ENCODE measurements at places on chromosomes 11 and 22.

DNA sequence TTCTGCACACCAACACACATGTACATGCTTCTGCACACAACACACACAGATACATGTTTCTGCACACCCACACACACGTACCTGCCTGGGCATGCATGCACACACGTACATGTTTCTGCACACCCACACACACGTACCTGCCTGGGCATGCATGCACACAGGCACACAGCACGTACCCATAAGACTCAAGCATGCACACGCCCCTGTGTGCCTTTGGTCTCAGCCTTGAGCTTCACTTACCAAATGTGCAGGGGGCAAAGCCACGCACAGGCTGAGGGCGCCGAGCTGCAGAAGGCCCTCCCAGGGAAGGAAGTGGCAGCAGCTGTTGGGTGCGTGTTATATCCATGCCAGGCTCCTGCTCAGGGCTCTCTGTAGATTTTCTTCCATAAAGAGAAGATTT is 34.7 kb upstream of the SMIM38 start:
- no peak for DNase-seq

DNA sequence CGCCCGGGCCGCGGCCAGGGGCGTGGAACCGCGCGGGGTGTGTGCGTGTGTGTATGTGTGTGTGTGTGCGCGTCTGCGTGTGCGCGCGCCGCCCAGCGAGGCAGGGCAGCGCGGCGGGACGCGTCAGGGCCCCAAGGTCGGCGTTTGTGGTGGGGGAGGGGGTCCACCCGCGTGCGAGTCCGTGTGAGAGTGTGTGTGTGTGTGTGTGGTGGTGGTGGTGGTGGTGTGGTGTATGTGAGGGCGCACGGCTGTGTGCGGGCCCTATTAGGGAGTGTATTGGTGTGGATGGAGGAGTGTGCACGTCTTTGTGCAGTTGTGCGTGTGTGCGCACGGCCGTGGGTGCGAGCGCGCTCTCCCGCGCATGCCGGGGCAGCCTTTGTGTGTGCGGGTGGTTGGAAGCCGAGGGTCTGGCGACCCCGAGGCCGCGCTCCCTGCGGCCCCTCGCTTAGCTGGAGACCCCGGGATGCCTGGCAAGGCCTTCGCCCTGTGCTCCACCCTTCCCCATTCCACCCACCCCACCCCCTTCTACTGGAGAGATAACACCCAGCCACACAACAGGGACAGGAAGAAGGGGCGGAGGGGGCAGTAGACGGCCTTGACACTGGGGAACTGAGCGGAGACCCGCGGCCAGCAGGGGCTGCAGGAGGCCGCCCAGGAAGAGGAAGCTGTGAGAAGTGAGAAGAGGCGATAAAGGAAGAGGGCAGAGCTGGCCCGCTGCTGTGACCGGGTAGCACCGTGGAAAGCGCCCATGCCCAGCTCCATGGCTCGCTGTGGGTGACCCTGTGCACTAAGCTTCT is 528 bp upstream of the ARRB1 start:
- no peak for DNase-seq

GRCh38 chr11:128285321-128285720 is 302.0 kb downstream of the ETS1 start:
- no peak for DNase-seq

DNA sequence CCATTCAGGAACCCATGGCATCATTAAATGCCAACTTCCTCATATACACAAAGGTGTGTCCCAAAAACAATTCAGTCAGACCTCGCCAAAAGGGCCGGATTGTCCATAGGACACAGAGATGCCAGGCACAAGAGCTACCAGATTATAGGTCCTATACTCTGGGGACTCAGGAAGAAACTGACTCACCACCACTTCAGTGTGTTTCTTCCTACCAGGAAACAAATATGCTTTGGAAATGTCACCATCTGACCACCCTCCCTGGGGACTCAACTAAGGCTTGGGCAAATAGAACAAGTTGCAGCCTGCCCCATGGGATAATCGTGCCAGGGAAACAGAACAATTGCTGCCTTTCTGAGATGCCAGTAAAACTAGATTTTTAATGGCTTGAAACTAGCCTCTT is 11.7 kb downstream of the POU2AF3 start:
- no peak for DNase-seq

DNA sequence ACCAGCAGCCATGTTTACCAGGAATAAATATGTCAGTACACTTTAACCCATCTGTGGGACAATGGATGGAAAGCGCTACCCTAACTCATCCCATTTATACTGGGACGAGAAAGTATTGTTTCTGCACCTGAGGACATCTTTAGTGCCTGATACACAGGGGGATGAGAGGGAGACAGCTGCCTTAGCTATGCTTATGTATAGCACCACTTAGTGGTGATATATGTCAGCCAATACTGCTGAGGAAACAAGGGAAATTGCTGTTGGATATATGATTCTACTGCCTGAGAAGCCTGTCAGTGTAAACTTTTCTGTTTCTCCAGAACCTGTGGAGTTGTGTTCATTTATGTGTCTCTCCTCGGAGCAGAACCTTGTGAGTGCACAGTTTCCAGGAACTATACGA is 13.3 kb upstream of the CEP295 start:
- no peak for DNase-seq

DNA sequence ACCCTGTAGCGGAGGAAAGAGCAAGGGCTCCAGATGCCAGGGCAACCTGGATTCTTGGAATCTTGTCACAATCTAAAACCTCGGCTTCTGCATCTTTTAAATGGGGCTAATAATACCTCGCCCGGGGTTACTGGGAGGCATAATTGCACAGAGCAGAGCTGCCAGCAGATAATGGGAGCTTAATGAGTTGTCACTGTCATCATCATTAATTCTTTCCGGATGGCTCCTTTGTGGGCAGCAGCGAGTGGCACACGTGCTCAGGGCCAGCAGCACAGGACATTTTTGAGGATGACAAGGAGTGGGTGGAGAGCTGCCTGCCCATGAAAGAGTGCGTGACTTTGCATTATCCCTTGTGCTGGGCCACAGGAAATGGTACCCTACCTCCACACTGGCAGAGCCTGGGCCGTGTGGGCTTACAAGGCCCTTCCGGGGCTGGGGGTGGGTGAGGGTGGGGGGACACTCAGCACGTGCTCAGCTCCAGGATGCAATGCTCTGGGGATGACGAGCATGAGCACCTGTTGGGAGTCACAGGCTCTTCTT is 5.7 kb downstream of the PDGFB start:
- no peak for DNase-seq

DNA sequence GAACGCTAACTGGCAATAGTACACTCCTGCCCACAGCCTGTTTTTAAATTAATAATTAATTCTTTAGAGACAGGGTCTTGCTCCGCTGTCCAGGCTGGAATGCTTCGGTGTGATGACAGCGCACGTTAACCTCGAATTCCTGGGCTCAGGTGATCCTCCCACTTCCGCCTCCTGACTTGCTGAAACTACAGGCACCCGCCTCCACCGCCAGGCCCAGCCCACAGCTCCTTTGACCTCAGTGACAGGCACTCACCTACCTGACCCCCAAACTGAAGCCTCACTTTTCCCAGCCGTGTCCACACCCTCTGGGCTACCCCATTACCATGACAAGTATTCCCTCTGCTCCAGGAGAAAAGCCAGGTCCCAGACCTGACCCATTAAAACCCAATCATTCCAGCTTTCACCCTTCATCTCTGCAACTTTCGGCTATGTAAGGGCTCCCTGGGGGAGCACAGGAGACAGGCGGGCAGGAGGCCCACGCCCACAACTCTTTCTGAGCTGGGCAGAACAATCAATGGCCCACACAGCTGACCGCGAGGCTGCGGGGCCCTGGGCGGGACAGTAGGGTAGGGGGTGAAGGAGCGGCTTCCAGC is 730 bp downstream of the LMNTD2 start:
- DNase-seq, result no peak

DNA sequence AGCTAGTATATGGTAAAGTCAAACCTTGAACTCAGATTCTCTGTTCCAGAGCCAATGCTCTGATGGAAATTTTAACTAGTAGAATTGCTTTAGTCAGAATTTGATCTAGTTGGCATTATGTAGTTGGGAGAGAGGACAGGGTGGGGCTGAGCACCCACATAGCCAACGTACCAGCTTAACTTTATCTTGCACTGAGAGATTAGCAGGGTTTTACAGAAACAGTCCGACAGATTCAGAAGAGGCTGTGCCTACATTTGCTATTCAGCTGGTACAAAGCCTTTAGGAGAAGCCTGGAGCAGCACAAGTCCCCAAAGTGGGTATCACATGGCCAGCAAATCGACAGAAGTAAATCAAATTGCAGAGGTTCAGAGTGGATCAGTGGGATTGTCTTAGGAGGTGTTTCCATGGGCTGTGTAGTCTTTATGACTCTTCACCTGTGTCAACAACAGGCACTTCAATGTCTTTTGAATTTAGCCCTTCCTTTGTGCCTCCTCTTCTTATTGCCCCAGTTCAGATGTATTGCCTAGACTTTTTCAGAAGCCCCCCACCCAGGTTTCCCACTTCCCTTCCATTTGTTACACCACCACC is 7.3 kb upstream of the CSRP3 start:
- DNase-seq, result no peak

DNA sequence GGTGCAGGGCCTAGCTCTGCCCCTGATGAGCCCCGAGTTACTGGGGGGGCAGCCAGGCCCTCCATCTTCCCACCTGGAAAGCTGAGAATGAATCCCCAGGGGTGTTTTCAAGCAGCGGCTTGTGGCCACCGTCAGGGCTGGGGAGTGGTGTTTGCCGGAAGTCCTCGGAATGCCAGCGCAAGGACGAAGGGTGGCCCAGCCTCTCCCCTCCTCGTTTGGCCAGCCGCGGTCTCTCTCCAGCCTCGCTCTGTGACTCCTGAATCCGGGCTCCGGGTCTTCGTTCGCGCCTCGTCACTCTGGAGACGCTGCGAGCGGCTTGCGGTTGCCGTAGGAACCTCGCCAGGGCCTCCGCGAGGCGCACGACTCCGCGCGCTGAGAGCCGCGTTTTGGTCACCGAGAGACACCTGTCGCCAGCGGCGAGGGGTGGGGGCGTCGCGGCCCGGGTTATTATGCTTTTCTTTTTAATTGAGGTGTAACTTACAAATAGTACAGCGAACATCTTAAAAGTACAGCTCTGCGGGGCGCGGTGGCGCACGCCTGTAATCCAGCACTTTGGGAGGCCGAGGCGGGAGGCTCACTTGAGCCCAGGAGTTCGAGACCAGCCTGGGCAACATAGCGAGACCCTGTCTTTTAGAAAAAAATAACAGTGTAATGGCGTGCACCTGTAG is 6.3 kb upstream of the KDELR3 start:
- DNase-seq, result peak; percentile 32

- DNase-seq, result no peak
Measured at GRCh38 chr11:117830072-117830471, 5.5 kb upstream of the FXYD2 start.

GRCh38 chr11:41309716-41310115 is 149.7 kb downstream of the LRRC4C start:
- no peak for DNase-seq

GRCh38 chr11:68924073-68924925 is 20.6 kb downstream of the IGHMBP2 start:
- DNase-seq, result no peak

Measured in non-pigmented ciliary epithelial cell (primary cell).